Right kidney (tissue), 9 donors: ENCODE measurements at places on chromosomes 3 and 15.

- no peak for DNase-seq
These were observed 29.3 kb upstream of the SACM1L start for GRCh38 chr3:45659661-45660566.

GRCh38 chr3:195080125-195080524, 190.8 kb downstream of the XXYLT1 start:
- no peak for DNase-seq

DNA sequence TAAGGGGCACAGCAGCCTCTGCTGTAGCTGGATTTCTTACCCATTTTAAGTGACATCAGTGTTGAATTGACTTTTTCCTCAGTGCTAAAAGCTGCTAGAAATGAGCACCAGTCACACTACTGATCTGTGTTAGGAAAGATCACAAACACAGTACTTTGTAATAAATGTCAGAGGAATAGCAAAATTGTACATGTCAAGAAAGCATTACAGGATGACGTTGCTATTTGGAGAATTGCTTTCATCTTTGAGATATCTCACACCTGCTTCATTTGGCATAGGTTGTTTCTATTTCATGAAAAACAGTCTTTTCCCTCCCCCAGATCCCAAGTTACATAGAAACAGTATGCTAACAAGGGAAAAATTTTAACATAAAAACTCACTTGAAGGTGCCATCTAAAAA, 77.8 kb downstream of the SLC25A26 start:
- DNase-seq = no peak

- DNase-seq = no peak
These were observed 41.3 kb downstream of the CHDH start for GRCh38 chr3:53804697-53805462.

GRCh38 chr15:100710222-100710621, 107.8 kb downstream of the ASB7 start:
- no peak for DNase-seq

DNA sequence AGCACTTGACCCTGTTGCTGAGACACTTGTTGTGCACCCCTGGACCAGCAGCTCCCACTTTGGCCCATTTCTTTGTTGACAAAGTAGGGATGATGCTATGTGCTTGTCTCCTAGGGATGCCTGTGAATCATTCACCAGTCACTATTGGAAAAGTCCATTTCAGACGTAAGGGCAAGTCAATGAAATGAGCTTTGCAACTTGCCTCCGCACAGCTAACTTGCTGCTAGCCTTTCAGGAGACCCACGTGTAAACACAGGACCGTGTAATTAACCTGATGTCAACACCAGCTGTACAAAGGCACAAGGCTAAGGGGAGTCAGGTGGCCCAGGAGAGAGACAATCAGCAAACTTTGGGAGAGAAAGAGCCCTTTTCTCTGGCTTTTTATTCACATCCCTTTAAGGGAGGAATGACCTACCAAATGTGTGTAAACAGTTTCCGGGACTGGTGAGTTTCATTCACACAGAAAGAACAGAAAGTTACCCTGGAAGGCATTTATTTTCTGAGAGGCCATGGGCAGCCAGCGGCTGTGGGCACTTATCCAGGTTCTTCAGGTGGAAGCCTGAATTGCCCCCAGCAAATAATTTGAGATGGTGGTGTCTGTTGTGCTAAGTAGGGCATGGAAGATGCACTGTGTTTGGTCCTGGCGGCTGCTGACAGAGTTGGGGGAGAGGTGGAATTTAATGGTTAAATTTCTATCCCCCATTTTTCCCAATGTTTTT, 54.0 kb downstream of the TIPARP start:
- no peak for DNase-seq

DNA sequence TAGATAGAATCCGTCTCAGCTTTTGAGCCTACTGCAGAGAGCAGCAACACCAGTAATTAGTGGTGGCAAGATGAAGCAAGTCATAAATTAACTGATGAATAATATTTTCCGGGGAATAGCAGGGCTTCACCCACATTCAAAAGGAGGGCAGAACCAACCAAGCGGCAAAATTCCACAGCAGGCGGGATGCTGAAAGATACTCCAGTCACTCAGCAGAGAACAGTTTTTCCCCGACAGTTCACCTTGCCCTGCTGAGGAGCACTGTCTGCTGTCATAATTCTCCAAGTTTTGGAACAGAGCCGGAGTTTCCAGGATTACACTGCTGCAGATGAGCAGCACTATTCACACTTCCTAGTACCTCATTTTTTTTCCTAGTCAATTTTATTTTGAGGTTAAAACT, 274.7 kb downstream of the CD47 start:
- no peak for DNase-seq

DNA sequence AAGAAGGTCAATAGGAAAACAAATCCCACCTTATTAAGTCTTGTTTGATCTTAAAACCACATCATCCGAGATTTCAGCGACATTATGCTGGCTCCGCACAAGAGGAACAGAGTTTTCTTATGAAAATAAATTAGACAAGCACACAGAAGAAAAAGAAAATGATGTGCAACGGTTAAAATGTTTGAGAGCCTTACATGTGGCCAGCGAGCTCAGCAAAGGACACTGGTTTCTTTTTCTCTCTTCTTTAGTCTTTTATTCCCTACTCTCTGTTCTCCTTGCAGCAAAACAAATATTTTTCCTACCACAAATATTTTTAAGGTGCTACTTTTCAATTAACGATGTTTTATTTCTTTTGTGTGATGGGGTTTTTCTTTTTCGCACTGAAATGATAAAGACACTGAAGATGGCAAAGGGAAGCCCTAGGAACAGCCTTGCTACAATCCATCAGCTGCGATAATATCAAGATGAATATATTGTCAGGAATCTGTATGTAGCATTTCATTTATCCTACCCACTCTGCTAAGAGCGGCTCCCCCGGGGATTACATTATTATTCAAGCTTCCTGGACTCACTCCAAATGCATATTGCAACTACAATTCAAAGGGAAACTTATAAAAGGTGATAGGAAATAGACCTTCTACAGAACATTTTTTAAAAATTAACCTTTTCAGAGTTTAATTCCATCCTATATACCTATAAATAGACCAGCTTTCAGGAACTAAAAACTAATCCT, 72.9 kb downstream of the ANXA2 start:
- DNase-seq = no peak

GRCh38 chr3:159911664-159912037, 77.0 kb upstream of the IL12A start:
- no peak for DNase-seq

DNA sequence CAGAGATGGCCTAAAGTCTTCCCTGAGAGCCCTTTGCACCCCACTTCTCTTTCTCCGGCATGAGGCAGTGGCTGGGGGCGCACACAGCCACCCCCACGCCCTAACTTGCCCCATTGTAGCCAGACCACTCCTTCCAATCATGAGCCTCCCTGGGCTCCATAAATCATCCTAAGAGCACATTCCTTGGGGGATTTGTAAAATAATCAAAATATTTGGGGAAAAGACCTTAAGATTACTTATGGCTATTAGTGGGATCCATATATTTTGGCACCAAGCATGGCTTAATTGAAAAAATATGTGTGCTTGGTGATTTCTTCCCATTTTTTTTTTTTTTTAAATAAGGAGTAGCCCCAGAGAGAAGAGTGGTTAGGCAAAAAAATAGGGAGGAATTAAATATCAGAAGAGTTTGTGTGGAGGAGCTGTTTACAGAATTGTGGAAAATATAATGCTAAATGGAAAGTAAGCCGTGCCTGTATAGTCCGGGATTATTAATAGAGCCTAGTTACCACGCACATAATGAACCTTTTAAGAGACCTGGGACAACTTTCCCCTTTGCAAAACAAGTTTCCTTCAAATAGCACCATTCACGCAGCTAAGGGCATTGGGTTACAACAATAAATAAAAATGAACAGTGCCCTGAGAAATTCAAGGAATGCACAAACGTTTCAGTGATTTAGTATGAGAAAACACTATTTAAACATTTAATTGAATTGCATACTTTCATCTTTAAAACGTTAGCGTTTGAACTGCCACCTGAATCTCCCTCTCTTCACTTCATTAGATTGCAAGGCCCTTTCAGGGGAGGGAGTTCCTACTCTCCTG, 46.1 kb downstream of the SMAD6 start:
- DNase-seq = no peak

- DNase-seq = no peak
These were observed 212.4 kb downstream of the OPA1 start for GRCh38 chr3:193805448-193805847.

- DNase-seq = no peak
These were observed 119.3 kb upstream of the CCNL1 start for GRCh38 chr3:157279237-157279636.

DNA sequence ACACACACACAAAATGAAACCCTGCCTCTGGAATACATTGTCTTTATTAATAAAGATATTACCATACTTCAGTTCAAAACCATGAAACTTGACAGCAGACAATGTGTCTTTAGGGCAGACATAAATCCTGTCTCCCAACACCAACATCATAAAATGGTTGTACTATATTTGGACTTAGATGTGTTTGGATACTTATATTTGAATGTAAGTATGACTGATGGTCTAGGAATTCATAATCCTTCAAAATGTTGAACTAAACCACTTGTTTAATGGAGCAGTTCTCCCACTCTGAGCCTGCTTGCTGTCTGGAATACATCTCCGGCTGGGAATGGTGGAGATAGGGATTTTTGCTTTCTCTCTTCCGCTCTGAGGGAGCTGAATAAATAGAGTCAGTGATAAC, 10.6 kb downstream of the FBN1 start:
- no peak for DNase-seq

DNA sequence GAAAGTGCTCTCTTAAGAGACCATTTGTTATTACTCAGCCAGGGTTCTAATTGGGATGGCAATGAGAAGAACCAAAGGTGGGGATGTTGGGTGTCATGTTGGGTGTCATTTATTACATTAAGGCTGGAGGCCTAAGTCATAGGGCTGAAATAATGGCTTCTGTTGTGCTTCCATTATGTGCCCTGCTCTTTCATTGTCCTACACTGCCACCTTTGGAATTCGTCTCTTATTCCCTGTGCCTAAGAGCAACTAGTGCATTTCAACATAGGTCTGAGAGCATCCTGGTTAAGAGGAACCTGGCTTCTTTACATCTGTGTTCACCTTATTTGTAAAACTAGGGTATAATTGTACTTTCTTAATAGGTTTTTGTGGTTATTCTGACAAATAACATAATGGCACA, 32.2 kb downstream of the RIOX2 start:
- no peak for DNase-seq

- no peak for DNase-seq
These were observed 53.3 kb downstream of the KY start for GRCh38 chr3:134597390-134597970.

GRCh38 chr15:63990454-63990853, 55.8 kb downstream of the DAPK2 start:
- no peak for DNase-seq

- DNase-seq = no peak
These were observed 96.1 kb upstream of the ICE2 start for GRCh38 chr15:60574801-60575631.

DNA sequence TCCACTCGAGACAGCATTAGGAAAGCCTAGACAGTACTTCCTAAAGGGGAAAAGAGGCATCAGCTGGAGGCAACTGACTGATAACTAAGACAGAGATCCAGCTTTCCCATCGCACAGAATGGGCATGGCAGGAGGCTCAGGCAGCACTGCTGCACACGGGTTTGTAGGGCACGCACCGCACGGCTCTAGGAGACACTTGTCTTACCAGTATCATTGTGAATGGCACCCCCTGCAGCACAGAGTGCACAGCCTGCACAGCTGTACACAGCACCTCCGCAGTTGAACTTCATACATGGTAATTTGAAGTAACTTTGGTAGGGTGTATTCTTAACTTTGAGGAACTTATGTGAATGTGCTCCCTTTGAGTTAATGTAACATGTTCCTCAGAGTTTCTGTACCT, 281.6 kb downstream of the PLCL2 start:
- DNase-seq = no peak

DNA sequence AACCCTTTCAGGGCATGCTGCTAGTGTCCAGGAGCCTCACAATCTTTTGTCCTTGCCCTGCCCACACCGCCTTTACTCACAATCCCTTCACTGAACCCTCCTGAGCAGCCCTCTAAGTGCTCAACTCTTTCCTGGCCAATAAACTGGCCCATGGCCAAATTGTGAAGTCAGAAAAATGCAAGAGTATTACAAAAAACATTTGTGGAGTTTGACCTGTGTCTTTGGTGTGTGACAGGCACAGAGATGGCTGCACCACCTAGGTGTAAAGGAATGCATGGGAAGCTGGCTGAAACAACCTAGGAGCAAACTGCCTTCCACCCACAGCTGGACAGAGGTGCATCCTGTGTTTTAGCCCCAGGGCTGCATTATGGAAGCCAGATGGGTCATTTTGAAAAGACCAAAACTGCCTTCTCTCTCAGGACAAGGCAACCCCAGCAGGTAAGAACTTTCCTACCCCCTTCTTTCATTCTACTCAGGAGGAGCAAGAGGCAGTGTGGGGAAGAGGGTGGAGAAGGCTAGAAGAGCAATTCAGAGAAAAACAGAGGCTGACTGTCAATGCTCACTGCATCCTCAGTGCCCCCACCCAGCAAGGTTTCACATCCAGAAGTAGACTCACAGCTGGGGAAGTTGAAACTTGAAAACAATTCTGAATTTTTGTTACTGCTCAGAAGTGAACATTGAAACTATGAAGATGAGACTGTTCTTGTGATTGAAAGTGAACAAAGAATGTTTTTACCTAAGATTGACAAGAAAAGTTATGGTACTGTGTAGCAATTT, 78.6 kb downstream of the TRIM42 start:
- no peak for DNase-seq

DNA sequence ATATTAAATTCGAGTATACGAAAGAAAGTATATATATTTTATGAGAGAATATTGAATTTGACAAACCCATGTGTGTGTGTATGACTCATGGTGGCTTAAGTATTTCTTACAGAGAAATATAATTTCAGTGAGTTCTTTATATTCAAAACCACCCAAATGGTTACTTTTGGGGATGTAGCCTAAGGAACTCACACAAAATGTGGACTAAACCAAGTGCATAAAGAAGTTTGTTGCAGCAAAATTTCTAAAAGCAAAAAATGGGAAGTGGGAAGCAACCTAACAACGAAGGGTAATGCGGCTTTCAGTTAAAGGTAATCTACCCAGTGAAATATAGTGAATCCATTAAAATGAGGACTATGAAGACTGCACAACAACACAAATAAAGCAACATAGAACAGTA, 277.1 kb downstream of the EDEM1 start:
- DNase-seq = no peak

- no peak for DNase-seq
These were observed 49.1 kb downstream of the KLHL25 start for GRCh38 chr15:85745525-85746150.
